ENCODE measurements at places on chromosomes 12 and 14.
A peak's percentile ranks its signal among the peaks of the same experiment; 100 is the strongest.

DNA sequence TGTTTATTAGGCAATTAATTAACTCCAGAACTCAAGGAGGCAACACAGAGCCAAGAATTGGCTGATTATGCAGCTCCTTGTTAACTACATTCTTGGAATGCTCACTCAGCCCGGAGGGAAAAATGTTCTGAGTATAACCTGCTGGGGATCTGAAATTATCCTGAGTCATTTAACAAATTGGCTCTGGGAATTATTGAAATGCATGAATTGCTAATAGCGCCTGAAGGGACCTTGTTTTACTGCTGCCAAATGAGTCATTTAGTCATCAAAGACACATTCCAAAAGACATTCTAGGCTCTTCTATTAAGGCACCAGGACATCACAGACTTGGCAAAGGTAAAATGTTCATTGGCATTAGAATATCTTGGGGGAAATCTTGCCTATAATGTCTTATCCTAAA lies 13.0 kb downstream of the TMEM52B start:
- no peak for DNase-seq

DNA sequence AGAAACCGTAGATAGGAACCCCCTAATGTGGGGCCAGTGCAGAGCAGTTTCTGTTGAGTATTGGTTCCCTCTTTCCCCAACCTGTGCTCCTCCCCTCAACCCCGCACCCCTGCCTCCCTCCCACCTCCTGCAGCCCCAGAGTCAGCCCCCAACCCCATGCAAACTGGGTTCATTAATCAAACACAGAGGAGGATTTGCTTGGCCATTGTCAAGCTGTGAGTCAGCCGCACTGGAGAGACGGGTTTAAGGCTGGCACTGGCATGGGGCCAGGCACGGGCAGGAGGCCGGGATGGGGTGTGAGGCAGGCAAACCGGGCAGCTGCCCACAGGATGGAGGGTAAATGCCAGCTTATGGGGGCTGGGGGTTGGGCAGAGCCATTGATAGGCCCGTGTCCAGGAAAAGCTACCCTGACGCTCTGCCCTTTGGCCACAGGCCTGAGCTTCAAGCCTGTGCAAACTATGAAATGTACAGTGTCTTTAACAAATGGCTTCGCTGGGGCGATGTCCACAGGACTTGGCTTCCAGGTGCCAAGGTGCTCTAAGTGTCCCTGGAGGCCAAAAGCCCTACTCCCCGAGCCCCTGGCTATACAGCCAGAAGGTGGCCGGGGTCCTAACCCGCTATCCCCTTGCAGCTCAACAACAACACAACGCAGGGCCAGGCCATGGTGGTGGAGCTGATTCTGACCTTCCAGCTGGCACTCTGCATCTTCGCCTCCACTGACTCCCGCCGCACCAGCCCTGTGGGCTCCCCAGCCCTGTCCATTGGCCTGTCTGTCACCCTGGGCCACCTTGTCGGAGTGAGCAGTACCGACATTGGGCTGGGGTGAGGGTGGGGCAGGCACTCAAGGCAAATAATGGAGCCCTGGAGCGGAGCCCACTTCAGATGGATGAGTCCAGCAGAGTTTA lies 1.4 kb downstream of the AQP5 start:
- peak; percentile 53 for DNase-seq

DNA sequence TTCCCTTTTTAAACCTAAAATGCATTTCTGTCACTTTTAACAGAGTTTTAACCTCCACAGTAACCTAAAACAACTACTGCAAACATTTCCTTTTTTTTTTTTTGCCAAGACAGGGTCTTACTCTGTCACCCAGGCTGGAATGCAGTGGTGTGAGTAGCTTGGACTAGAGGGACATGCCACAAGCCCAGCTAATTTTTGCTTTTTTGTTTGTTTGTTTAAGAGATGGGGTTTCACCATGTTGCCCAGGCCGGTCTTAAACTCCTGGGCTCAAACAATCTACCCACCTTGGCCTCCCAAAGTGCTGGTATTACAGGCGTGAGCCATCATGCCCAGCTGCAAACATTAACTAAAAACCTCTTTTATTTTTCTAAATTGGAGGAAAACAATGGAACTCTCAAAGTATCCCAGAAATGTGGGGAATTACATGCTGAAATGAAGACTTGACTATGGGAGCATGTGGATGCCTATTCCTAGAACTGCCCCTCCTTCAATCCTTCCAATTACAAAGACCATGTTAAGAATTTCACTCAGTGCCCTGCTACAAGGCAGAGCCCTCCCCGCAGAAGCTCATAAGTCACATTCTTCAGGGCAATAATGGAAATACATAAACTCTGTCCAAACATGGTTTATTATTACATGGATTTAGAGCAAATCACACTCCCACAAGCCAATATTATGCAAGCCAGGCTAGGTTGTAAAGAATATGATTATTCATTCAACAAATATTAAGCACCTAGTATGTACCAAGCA lies 66.9 kb downstream of the C12orf56 start:
- no peak for DNase-seq

DNA sequence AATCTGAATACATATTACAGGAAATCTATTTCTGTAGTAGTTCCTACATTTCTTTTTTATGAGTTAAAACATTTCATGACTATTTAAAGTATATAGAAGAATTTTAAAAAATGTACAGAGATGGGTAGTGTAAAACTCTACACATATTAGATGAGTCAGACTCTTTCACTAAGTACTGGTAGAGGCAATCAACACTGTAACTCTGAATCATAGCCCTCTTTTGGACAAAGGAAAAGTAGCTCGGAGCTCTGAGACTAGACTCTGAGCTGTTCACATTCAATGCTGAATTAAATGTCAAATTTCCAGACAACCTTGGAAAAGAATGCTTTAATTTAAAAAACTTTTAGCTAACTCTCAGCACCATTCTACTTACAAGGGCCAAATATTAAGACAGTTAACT lies 3.4 kb downstream of the PTCSC3 start:
- DNase-seq = no peak

- DNase-seq = no peak
Observed at GRCh38 chr14:73763396-73763795, 49.2 kb upstream of the PNMA1 start.

- no peak for DNase-seq
Observed at GRCh38 chr12:66941150-66941549, 262.3 kb upstream of the GRIP1 start.

DNA sequence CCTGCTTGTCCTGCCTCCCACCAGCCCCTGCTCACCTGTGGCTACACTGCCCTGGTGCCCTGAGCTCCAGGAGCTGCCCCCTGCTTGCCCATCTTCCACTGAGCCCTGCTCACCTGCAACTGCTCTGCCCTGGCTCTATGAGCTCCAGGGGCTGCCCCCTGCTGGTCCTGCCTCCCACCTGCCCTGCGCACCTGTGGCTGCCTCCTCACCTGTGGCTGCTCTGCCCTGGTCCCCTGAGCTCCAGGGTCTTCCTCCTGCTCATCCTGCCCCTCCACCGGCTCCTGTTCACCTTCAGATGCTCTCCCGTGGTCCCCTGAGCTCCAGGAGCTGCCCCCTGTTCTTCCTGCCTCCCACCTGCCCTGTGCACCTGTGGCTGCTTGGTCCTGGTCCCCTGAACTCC lies 247.6 kb downstream of the TMEM121 start:
- DNase-seq = no peak

- no peak for DNase-seq
Observed at GRCh38 chr14:81784084-81784483, 250.4 kb upstream of the SEL1L start.

- DNase-seq = no peak
Observed at GRCh38 chr14:90760591-90761316, 55.5 kb downstream of the TTC7B start.

DNA sequence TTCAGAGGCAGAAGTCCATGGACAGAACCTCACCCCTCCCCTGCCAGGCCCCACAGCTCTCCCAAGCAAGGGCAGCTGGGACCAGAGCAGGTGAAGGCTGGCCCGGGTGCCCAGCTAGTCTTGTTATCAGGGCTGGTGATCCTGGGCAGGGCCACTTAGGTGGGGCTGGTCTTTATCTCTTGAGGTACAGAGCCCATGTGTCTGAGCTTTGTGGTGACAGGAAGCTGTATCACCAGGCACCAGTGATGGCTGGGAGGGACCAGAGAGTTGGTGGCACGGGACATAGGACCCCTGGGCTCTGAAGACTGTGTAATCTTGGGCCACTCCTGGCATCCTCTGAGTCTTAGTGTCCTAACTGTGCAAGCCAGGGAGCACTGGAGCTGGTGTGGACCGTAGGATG lies 12.8 kb upstream of the HPD start:
- DNase-seq = no peak

DNA sequence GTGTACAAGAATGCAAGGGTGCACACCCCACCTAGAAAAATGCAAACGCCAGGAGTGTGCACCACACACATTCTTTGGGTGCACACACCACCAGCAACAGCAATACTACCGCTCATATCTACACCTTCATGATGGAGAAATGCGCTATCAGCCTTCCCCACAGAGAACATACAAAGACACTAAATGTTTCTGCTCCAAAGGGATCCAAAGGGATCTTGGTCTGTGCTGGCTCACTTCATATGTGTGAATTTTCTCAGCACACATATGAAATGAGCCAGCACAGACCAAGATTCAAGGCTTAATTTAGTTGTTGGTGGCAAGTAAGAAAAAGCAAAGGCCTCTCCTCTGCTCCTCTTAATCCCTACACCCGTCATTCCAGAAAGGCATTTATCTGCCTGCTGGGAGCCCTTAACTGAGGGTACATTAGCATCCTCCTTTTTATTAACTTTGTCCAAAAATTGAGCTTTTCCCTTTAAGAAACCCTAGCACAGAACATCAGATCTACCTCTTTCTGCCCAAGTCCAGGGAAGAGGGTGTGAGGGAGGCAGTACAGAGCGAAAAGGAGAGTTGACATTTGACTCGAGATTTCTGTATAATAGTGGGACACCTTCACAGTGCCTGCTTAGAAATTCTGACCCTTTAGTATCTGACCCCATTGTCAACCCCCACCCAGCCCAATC lies 8.3 kb downstream of the BMP4 start:
- DNase-seq = no peak

DNA sequence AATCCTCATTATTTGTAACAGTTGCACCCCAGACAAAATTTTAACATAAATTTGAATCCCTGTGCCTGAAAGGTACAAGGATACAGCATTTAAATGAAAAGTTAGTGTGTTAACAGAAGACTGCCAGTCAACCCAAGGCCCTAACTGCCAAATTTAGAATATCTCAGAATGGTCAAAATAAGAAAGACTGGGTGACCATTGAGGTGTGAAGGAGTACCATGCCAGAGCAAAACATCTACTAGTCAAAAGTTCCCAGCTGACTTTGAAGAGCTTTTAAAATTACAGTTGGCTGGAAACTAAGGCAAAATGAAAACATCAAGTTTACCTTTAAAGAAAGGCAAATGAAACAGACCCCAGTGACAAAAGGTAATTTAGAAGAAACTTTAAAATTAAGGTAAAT lies 18.4 kb downstream of the SAV1 start:
- DNase-seq = no peak

DNA sequence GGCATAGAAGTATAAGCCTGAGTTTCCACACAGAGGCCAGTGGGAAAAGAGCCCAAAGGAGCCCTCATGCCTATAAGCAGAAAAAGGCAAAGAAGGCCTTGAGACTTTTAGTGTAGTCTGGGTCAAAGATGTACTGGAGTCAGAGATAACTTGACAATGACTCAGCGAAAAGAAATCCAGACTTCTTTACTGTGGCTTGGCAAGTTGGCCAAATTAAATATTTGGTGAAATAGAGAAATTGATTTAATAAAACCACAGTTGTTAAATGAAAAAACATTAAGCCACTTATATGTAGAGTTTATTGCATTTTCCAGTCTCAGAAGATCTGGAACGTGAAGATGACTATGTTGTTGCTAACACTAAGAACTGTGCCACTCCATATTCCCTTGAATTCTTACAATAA lies 105.1 kb downstream of the TMTC3 start:
- DNase-seq = no peak

GRCh38 chr12:103801709-103802585 lies 39.1 kb downstream of the NT5DC3 start:
- no peak for DNase-seq

DNA sequence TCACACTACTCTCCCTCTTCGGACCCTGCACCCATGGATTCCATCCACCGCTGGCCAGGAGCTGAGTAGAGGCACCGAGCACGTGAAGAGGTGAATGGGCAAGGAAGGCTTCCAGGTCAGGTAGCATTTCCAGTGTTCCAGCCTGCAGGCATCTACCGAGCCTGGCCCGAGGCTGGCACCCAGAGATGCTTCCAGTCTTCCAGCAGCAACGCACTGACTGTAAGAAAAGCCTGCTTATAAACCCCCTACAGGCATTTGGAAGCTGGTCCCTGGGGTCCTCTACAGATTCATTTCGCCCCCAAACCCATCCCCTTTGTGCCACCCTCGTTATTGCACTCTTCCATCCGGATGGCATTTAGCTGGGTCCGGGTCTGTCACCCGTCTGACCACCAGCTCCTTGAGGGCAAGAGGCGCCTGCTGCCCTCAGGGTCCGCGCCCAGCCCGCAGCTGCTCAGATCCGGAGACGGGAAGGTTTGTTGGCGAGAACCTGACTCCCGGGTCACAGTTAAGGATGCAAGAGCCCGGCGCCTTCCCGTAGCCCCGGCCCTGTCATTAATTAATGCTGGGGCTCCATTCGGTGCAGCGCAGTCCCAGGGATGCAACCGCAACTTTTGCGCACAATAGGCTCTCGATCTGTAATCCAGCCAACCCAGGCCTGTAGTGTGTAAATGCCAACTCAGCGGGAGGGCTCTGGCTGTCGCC lies 614 bp upstream of the MARK3 start:
- DNase-seq = no peak

DNA sequence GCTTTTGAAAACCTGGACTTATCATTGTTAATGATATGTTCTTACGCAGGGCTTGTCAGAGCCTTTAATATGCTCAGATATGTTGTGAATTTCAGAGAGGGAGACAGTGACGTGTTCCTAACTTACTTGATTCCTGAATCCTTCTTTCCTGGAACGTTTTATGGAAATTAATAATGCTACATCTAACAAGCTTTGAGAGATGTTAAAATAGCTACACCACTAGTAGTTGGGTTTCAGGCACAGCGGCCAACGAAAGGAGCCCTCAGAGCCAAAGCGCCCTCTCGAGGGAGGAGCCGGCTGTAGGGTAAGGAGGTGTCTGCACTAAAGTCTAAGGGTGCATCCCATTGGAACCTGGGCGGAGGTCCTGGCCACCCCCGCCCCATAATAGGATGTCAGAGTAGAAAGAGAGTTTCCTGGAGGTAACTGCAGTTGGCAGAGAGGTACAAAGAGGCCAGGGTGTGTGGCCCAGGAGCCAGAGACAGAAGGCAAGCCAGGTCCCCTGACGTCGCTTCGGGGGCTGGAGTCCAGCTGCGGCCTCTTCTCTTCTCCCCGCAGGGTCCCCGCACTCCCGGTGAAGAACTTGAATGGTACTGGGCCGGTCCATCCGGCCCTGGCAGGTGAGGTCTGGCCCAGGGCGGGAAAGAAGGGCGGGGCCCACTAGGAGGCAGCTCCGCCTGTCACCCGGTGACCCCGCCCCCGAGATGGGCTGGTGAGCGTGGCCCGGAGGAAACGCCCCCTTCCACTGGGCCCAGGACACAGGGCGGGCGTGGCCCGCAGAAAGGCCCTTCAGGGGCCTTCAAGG lies 36.3 kb downstream of the DTX1 start:
- DNase-seq = no peak
